ENCODE measurements at places on chromosomes 16 and 17.

DNA sequence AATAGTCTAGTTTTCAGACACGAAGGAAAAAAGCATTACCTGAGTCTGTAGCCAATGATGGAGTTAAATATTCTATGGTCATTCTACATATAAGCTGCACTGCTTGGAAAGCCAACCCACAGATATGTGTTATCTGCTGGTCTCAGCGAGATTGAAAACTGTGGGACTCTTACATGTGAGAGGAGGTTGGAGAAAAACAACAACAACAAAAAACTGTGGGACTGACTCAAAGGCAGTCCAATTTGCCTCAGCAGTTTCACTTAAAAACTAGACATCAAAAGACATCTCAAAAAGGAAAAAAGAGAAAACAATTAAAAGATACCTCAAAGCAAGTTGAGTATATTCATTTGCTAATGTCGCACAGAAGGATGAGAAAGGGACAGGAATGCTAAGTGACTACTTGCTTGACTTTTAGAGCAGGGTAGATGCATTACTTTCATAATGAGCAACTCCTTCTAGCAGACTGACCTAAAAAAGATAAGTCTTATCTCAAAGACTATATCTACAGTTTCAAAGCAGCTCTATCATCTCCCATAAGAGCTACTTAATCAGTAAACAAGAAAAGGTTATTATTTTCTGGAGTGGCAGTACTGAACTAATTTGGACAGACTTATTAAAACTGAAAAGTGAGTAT lies 35.5 kb upstream of the ITGA2B start:
- DNase-seq = no peak

DNA sequence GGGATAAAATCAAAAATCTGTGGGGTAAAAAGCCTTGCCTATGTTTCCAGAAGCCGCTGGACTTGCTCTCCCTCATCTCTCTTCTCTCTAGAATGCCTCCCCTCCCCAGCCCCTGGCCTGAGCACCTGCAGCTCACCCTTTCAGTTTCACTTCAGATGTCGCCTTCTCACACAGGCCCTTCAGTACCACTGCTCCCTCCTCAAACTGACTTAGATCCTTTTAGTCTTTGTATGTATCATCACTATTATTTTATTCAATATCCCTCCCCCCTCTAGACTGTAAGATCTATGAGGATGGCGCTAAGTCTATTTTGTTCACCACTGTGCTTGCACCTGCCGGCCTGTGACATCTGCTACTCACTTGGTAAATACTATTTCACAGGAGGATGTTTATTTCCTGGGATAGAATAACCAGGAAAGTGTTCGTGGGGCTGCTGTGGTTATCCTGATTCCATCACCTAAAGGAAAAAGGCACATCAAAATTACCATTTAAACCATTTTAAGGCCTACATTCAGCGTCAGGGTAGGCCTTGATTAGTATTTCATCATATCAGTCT lies 122.3 kb downstream of the MRTFB start:
- peak; percentile 40 for DNase-seq

GRCh38 chr16:22352140-22352539 lies 22.3 kb downstream of the CDR2 start:
- no peak for DNase-seq

- DNase-seq = no peak
Observed at GRCh38 chr16:48125888-48126287, 29.9 kb downstream of the ABCC12 start.

GRCh38 chr16:9000664-9001063 lies 37.0 kb upstream of the USP7 start:
- DNase-seq = no peak

GRCh38 chr16:66964049-66964448 lies 3.0 kb downstream of the CES3 start:
- no peak for DNase-seq

GRCh38 chr17:42723636-42724035 lies 21.2 kb downstream of the EZH1 start:
- DNase-seq = no peak

DNA sequence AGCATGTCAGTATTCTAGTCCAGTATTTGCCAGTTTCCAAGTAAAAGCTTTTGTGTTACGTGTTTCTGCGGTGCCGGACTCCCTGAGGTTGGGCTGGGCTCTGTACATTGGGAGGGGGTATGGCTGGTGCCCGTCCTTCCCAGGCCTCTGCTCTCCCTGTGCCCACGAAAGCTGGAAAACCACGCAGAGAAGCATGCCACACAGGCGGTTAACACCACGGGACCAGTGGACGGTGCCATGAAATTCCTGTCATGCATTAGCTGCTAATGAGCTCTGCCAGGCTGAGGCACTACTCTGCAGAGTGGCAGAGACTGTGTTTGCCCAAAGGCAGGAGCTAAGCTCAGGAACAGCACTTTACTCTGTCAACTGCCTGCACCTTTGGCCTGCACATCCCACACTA lies 8.1 kb downstream of the SMIM5 start:
- no peak for DNase-seq
